ENCODE measurements at places on chromosomes 7 and 10. TPM values are rescaled to one million over a fixed set of nuclear protein-coding genes. Genes with fewer than 3 reads are reported as not detected.

The NODAL gene
- total RNA-seq, result not detected

The DENND2A gene
- 12.8 TPM for total RNA-seq

The ZNF518A gene
- 68.2 TPM for total RNA-seq

The IGFBP1 gene
- not detected for total RNA-seq

GRCh38 chr10:104441329-104442000, 87.8 kb downstream of the CFAP58 start:
- no peaks in the 10 kb centered on the region for H3K36me3 ChIP-seq
- no peak overlapping the region for H3K4me3 ChIP-seq
- H3K27ac ChIP-seq, result no peak overlapping the region
- no peaks in the 10 kb centered on the region for H3K4me1 ChIP-seq

DNA sequence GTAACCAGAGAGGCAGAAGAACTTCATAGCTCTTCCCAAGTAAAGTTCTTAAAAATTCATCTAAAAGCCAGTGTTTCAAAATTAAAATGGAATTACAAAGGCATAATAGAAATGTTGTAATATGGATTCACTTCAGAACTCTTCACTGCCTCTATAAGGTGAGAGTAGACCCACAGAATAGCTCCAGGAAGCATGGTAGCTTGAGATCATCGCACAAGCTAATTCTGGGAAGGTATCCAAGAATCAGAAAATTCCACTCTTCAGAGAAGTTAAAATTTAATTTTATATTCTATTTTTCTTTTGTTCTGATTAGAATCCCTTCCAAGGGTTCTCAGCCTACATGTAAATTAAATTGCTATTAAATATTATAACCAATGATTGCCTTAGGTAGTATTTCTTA, 1.5 kb upstream of the DHX32 start:
- no peak overlapping the region for H3K4me3 ChIP-seq
- no peak for DNase-seq
- H3K27ac ChIP-seq, result no peak overlapping the region
- H3K36me3 ChIP-seq, result no peaks in the 10 kb centered on the region
- no peaks in the 10 kb centered on the region for H3K27me3 ChIP-seq

- no peaks in the 10 kb centered on the region for H3K27me3 ChIP-seq
- no peak for DNase-seq
- peaks cover 3% of the 10 kb centered on the region for H3K4me1 ChIP-seq
These were observed 200.5 kb upstream of the HPS1 start for GRCh38 chr10:98646998-98647917.

DNA sequence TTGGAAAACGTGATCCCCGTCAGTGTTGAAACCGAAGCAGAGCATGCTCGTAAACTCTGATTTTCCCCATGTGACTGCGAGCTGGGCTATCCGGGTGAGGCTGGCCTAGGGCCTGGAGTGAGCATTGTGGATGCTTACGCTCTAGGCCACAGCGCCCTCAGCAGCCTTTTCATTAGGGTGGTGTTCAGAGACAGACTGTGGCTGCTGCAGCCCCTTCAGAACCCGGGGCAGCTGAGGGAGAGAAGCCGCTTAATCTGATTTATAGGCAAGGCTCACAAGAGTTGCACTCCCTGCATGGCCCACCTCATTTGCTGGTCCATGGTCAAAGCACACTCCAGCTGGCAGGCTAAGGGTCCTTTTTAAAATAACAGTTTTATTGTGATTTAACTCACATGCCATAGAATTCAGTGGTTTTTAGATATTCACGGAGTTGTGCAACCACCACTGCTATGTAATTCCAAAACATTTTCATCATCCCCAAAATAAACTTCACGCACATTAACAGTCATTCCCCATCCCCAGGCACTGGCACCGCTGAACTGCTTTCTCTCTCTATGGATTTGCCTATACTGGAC, 72.5 kb downstream of the SYPL1 start:
- H3K4me3 ChIP-seq, result no peak overlapping the region
- H3K36me3 ChIP-seq, result no peaks in the 10 kb centered on the region
- DNase-seq, result peak; percentile 91
- H3K27me3 ChIP-seq, result no peaks in the 10 kb centered on the region

DNA sequence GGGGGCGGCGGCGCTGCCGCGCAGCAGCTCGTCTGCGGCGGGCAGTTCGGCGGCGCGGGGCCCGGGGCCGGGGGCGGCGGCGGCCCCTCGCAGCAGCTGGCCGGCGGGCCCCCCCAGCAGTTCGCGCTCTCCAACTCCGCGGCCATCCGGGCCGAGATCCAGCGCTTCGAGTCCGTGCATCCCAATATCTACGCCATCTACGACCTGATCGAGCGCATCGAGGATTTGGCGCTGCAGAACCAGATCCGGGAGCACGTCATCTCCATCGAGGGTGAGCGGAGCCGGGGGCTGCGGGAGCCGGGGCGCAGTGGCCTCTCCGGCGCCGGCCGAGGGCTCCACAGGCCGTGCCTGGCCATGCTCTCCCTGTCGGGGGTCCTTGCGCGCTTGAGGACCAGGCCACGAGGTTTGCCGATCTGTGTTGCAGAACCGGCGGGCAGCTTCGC, 548 bp downstream of the AGAP3 start:
- H3K27me3 ChIP-seq, result no peaks in the 10 kb centered on the region
- peak overlapping the region; percentile 60 for H3K4me3 ChIP-seq
- peaks cover 9% of the 10 kb centered on the region for H3K4me1 ChIP-seq
- no peaks in the 10 kb centered on the region for H3K36me3 ChIP-seq

GRCh38 chr7:138077809-138078208, 1.6 kb downstream of the AKR1D1 start:
- H3K4me3 ChIP-seq, result no peak overlapping the region
- no peaks in the 10 kb centered on the region for H3K4me1 ChIP-seq
- no peaks in the 10 kb centered on the region for H3K27me3 ChIP-seq
- H3K27ac ChIP-seq, result no peak overlapping the region
- DNase-seq, result no peak
- no peaks in the 10 kb centered on the region for H3K36me3 ChIP-seq

DNA sequence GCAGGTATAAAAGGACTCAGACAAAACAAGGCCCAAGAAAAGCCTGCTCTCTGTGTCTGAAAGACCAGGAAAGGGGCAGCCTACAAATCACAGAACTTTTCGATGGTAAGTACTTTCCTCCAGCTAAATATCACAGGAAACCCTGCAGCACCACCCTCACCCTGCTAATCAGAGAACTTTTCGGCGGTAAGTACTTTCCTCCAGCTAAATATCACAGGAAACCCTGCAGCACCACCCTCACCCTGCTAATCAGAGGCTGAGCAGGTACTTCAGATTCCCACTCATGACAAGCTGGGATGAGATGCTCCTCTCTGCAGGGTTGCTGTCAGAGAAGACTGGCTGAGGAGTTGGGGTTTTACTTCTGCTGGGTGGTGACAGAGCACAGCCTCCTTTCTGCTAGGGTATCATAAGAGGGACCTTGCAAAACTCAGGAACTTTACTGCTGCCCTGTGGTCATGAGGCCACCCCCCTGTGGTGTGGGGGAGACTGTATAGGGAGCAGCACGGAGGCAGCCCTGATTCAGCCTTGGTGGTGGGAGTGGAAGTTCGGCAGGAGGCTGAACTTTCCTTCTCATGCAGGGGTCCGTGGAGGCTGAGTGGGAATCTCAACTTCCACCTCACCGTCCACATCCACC, 7.2 kb downstream of the WDR37 start:
- H3K36me3 ChIP-seq, result peaks cover 3% of the 10 kb centered on the region
- no peak overlapping the region for H3K4me3 ChIP-seq
- no peak for DNase-seq
- H3K4me1 ChIP-seq, result peaks cover 3% of the 10 kb centered on the region

DNA sequence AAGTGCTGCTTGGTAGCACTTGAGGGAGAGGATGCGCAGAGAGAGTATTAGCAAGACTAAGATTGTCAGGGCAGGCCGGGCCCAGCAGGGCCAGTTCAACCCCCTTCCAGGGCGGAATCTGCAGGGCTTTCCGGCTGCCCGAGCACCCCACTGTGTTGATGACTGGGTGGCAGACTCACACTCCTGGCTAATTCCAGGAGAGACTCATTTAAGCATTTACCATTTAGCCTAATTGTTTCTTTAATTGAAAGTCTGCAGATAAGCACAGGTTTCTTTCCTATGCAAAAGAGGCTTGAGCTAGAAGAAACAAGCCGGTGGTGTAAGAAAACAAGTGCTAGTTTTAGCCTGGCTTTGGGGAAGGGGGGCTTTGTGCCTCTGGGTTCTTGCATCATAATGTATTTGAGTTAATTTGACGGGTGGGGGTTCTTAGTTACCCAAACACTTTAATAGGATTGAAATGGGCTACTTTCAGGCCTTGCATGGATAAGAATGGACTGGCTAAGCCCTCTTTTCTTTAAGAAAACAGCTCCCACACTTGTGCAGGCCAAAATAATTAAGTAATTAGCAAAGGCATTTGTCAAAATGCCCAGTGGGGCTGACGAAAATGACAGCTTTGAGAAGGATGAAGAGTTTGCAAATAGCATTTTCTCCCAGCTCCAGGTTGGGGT, 201.3 kb downstream of the MYOF start:
- no peak for DNase-seq
- H3K4me3 ChIP-seq, result no peak overlapping the region
- no peak overlapping the region for H3K27ac ChIP-seq
- H3K4me1 ChIP-seq, result no peaks in the 10 kb centered on the region

DNA sequence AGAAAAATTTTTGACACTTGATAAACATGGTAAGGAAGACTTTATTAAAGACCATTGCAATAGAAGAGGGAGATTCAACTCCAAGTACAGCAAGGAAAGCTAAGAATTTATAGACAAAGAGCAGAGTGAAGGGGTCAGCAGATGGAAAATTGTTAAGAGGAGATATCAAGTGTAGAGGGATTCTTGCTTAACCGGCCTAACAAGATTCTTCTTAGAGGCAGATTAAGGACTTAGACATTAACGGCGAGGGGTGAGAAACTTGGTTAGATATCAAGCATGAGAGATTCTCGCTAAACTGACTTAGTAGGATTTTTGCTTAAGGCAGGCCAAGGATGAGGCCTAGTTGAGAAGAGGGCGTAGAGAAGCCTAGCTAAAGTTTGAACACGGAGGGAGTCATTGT, 76.0 kb downstream of the ITGB1 start:
- no peak overlapping the region for H3K27ac ChIP-seq
- no peak for DNase-seq
- no peak overlapping the region for H3K4me3 ChIP-seq
- H3K36me3 ChIP-seq, result no peaks in the 10 kb centered on the region
- H3K4me1 ChIP-seq, result no peaks in the 10 kb centered on the region

DNA sequence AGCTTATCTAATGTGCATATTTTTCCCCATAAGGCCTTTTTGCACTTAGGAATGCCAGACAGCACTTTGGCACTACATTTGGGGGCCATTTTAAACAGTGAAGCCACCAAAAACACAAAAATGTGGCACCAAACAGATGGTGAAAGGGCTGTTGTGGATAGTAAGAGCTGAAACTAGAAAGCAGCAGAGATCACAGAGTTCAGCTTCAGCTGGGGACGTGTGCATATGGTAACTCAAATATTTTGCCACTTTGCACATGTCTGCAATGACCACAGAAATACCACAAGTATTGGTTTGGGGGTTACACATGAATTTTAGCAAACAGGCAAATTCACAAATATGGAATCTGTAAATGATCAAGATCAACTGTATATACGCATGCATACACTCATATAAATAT, 72.8 kb downstream of the PODXL start:
- no peak overlapping the region for H3K27ac ChIP-seq
- no peaks in the 10 kb centered on the region for H3K36me3 ChIP-seq
- H3K27me3 ChIP-seq, result no peaks in the 10 kb centered on the region

GRCh38 chr7:126361183-126361582, 891.6 kb downstream of the GRM8 start:
- no peaks in the 10 kb centered on the region for H3K36me3 ChIP-seq
- no peaks in the 10 kb centered on the region for H3K27me3 ChIP-seq

Data from lung (tissue), 17 donors.